Neural crest cell (in vitro differentiated cells): ENCODE measurements at places on chromosomes 7 and 10. TPM values are rescaled to one million over a fixed set of nuclear protein-coding genes. Genes with fewer than 3 reads are reported as not detected.

DNA sequence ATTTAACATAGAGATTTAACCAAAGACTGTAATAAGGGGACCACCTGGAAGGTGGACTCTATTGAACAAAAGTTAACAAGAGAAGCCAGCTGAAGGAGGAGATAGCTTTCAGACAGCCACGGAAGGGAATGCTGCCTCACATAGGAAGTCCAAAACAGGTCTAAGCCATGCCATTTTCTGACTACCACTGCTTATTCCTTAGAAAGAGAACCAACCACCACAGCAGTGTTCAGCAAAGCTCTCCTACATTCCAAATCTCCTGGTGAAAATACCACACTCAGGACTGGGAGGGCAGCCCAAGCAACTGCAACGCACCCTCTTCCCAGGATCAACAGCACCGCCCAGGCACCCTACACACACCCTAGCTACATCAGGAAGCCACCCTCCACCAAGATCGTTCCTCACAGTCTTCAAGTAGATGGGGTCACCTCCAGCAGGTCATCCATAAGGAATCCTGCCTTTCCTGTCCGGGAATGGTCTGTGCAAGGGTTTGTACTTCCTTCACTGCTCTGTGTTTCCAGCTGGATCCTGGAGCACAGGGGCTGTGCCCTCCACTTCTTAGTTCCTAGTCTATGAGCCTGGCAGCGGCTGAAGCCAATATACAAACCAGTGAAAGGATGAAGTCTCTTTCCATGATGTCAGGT is 2.5 kb downstream of the KIAA1549 start:
- DNase-seq: no peak

DNA sequence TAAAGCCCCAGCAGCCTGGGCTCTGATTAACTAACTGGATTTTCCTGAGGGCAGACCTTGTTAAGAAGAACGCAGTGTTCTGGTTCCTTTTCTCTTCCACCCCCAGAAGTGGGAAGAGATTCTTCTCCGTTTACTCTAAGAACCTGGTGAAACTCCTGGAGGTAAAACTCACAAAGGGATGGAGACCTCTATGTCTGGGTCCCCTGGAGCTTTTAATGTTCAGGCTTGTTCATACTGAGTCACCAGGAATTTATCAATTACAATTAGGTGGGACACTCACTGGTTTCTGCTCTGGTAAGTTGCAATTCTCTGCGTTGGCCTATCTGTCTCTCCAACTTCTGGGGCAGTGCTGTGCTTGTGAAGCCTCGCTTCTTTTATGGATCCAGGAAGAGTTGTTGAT is 73.3 kb upstream of the CACNB2 start:
- DNase-seq: no peak

DNA sequence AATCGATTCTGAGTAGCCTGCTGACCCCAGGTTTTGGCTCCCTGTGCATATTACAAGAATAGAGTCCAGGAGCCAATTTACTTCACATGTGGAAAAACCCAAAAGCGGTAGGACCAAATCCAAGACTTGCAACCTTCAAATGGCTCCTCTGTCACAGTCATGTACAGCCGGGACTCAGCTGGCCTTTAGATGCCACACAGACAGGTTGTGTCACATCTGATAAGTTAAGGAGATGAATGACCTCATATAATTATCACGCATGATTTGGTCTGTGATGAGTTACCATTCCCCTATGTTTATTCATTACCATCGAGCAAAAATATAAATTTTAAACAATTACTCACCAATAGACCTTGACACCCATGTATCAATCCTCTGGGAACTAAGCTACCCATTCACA is 14.2 kb downstream of the CACNA2D1 start:
- DNase-seq: no peak

MAPK8 gene
- total RNA-seq: 56.6 and 59.1 TPM in 2 replicates
